ENCODE measurements at places on chromosomes 1 and 21.

DNA sequence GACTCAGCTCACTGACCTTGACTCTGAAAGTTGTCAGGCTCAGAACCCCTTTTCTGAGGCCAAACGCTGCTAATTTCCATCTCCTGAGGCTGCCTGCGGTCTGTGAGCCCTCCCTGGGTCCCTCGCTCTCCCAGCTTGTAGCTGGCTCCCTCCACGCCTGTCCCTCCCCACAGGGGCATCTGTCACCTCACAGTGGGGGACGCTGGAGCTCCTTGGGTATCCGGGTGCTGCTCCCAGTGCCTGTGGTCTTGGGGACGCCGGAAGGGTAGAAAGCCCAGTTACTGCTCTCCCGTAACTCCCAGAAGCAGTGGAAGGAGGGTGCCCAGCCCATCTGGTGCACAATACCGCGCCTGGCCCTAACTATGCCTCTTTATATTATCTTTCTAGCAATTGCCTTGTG, 13.0 kb upstream of the MMEL1 start:
- DNase-seq, result no peak

DNA sequence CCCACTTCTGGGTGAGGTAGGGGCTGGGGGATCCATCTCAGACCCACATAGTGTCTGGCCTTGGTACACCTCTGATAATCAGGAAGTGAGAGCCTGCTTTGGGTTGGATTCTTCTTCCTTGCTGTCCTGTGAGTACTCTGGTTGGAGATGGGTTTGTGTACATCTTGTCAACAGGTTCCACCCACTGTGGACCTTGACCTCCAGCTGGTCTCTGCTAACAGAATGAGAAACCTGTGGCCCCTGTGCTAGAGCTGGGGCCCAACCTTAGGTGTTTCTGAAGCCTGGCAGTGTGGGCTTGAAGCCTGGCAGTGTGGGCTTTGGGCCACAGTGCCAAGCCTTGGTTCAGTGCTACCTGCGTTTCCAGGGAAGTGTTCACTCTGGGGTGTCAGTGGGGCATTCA, 2.6 kb downstream of the ZBTB48 start:
- DNase-seq, result no peak

DNA sequence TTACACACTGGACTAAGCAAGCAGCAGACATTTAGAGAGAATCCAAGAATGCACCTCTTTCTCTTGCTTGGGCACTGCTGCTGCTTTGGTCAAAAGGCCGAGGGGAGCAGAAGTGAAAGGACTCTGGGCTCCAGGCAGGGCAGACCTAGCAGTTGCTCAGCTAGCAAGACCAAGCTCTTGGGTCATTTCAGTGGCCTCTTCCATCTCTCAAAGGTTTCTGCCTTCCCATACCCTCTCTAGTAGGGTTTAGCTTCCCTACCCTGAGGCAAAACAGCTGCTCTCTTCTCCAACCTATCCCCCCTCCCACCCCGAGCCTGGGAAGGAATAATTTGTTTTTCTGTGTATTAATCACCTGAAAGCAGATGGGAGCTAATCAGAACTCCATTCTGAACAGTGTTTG, 25.8 kb downstream of the TFAP2E start:
- DNase-seq, result no peak

DNA sequence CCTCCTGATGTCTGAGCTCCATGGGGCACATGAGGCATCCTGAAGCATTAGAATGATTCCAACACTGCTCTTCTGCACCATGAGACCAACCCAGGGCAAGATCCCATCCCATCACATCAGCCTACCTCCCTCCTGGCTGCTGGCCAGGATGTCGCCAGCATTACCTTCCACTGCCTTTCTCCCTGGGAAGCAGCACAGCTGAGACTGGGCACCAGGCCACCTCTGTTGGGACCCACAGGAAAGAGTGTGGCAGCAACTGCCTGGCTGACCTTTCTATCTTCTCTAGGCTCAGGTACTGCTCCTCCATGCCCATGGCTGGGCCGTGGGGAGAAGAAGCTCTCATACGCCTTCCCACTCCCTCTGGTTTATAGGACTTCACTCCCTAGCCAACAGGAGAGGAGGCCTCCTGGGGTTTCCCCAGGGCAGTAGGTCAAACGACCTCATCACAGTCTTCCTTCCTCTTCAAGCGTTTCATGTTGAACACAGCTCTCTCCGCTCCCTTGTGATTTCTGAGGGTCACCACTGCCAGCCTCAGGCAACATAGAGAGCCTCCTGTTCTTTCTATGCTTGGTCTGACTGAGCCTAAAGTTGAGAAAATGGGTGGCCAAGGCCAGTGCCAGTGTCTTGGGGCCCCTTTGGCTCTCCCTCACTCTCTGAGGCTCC, 11.1 kb upstream of the RASSF5 start:
- no peak for DNase-seq

DNA sequence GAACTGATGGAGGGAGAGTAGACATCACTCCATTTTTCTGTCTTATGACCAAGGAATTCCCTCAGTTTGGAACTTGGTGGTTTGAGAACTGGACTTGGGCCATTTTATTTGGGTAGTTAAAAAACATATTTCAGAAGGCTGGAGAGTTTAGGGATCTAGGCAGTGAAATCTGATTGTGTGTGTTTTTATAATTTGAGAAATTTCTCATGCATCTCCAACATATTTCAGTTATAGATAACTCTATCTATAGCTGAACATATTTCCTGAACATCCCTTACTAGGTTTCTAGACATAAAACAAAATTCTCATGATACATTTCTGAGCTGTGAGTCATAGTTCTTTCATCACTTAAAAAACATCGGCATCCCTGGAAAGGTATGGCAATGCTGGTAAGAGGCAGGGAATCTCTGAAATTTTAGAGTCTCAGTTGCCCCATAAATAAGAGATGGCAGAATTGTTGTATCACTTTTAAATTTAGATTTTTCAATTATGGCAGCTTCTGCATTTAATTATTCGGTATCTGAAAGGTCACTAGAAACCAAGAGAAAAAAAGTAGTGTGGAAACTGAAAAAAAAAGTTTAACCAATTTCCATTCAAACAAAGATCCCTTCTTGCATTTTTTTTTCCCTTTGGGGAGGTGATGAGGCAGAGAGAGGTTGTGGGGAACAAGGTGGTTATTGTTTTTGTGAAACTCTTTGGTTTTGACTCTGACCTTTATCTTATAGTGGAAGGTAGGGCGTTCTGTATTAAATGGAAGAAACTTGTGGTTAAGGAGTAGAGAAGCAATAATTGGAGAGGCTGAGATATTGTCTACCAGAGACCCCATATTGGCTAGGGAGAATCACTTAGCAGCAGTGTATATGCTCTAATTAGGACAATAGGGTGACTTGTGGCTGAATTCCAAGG, 102.9 kb downstream of the FASLG start:
- no peak for DNase-seq

DNA sequence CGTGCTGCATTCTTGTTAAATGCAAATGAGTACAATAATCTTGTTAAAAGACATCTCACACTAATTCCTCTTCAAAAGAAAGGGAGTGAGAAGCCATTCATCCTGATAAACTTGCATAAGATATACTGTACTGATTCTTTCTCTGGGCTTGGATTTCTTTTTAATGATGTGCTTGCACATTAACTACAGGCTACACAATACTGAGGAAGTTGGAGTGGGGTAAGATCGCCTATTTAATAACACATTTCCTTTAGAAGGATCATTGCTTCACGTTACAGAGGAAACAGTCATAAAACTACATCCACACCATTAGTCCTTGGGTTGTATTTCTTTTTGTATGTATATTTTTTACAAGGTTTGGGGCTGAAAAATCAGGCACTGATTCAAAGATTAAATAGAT, 36.6 kb downstream of the NRIP1 start:
- DNase-seq, result no peak

DNA sequence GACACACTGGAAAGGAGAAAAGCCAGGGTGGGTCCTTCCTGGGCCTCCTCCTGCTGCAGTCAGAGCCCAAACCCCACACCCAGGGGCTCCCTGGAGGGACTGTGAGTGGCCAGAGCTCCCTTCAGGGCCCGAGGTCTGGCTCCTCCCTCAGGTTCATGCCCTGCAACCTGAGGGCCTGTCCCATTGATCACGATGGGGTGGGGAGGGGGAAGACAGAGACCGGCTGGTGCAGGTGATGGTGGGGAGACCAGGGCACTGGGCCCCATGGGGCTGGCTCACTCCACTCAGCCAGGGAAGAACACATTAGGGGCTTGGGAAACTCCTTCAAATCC, 30.1 kb upstream of the NPPB start:
- no peak for DNase-seq

DNA sequence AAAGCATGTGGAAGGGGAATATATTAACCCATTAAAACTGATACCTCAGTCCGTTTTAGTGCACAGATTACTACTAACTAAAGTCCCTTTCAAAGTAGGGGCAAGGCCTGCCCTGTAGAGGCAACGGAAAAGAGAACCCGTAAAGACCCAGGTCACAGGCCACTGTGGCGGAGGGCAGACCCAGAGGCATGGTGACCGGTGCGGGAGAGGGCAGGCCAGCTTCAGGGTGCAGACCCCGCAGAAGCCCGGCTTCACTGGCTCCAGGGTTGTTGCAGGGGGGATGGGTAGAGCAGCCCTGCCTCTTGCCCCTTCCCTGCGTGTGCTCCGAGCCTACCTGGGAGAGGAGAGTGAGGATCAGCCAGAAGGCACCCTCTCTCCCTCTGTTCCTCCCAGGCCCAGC, 17.7 kb downstream of the CNTN2 start:
- no peak for DNase-seq

GRCh38 chr1:67687198-67687545, 2.2 kb downstream of the GADD45A start:
- no peak for DNase-seq
